ENCODE measurements at places on chromosomes 11 and 22.

- DNase-seq = no peak
- peaks cover 17% of the 10 kb centered on the region for H3K27me3 ChIP-seq
- peak within 1 kb of the TSS; percentile 86 for H3K27ac ChIP-seq
- no peaks in the 10 kb centered on the region for H3K4me1 ChIP-seq
- H3K36me3 ChIP-seq = no peaks in the 10 kb centered on the region
These were observed at the start of gene SHANK3 for GRCh38 chr22:50672471-50673230. Gene SHANK3 (plus strand): TSS chr22:50672823.

DNA sequence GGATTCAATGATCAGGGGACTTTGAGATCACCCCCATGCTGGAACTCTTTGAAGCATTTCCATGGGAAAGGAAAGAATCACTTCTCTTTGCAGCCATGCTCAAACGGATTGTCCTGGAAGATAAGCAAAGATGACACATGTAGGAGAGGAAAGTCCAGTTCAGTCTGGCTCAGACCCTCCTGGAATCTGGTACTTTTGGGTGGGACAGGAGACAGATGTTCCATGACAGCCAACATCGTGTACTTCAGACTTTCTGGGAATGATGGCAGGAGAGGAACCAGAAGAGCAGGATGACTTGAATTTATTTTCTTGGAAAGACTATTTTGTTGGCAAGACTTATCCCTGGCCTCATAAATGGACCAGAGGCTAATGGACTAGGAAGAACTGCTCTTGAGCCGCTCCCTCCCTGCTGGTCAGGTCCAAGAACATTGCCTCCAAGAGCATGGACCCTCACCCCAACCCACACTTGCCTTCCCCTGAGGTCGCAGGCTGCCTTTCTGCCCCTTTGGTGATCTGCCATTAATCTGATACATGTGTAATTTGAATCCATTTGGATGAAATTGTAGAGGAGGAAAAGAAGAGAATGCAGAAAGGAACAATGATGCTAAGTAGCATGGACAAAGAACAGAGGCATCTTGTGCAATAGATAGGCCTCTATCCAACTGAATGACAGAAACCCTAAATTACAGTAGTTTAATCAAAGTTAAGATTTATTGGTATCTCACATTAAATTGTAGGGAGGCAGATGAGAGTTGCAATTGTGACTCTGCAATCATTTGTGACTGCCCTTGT is 201.0 kb downstream of the SNX19 start:
- no peaks in the 10 kb centered on the region for H3K4me1 ChIP-seq
- H3K36me3 ChIP-seq = no peaks in the 10 kb centered on the region
- H3K27ac ChIP-seq = no peak overlapping the region
- no peak for DNase-seq

DNA sequence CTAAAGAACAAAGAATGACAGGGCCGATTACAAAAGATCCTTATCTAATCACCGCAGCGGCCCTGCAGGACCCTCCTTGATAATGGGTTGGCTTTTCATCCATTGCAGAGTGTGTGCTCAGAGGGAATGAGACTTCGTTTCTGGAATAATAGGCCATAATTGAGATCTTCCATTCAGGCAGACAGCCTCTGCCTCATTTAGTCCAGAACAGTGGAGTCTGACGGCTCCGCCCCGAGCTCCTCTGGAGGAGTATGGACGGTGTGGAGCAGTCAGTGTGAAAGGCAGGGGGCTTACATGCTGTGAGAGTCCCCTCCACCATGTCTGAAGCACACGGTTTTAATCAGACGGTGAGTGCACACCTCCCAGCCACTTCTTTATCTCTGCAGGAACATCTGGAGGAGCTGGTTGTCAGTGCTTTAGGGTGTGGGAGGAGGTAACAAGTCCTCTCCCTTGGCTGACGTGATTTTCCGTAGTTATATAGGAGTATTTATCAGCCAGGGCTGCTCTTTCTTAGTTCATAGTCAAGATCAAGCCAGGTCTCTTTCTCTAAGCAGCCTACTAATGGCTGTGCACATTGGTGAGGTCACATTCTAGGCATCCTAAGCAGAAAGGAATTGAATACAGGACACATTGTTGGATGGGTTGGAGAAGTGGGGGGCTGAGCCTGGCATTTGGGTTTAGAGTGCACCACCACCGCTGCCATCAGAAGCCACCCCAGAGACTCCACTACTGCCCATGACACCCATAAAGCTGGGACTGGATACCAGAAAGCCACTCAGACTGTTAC is 1477.9 kb downstream of the TBC1D22A start:
- no peak overlapping the region for H3K4me3 ChIP-seq
- H3K4me1 ChIP-seq = no peaks in the 10 kb centered on the region
- no peaks in the 10 kb centered on the region for H3K36me3 ChIP-seq
- H3K27ac ChIP-seq = no peak overlapping the region
- no peaks in the 10 kb centered on the region for H3K27me3 ChIP-seq

DNA sequence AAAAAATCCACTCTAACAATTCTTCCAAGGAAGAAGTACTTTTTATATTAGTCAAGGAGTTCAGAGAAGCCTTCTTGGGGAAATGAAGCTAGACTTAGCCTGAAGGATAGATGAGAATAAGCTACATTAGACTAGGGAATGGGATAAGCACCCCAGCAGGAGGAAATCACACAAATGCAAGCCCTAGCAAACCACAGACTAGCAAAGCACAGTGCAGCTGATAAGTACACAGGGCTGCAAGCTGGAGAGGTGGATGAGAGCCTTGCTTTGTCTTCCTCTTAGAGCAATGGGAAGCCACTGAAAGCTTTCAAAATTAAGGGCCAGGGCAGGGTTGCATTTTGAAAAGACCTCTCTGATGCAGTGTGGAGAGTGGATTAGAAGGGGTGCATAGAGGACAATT is 946.2 kb downstream of the LRRC4C start:
- H3K27ac ChIP-seq = no peak overlapping the region
- no peak overlapping the region for H3K4me3 ChIP-seq
- no peaks in the 10 kb centered on the region for H3K27me3 ChIP-seq
- no peak for DNase-seq
- H3K36me3 ChIP-seq = no peaks in the 10 kb centered on the region

- no peaks in the 10 kb centered on the region for H3K27me3 ChIP-seq
- no peak overlapping the region for H3K27ac ChIP-seq
- H3K36me3 ChIP-seq = no peaks in the 10 kb centered on the region
- H3K4me1 ChIP-seq = no peaks in the 10 kb centered on the region
These were observed 21.9 kb downstream of the CASP12 start for GRCh38 chr11:104876324-104876723.

- DNase-seq = peak; percentile 69
- peak within 1 kb of the TSS; percentile 70 for H3K4me3 ChIP-seq
- H3K27me3 ChIP-seq = no peaks in the 10 kb centered on the region
- H3K4me1 ChIP-seq = peaks cover 15% of the 10 kb centered on the region
- no peaks in the 10 kb centered on the region for H3K36me3 ChIP-seq
These were observed at the start of gene TRIM22 for GRCh38 chr11:5689551-5689983. Gene TRIM22 (plus strand): TSS chr11:5689790. CDS start chr11:5696233, 6,443 bp downstream.

DNA sequence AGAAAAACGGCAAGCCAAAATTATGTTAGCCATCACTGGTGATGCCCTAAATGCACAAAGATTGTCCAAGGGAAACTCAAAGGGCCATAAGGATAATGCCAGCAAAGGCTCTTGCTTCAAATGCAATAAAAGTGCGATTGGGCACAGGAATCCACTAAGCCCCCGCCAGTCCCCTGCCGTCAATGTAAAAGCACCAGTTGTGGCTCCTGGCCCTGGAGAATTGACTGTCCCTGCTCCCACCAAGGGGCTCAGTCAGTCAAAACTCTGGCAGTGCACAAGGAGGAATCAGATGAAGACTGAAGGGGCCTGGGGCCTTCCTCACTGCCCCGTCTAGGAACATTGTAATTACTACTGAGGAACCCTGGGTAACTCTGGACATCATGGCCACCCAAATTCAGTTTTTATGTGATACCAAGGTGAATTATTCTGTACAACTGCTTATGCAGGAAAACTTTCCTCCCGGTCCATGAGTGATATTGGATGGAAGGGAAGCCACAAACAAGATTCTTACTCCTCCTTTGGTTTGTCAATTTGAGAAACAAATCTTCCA is 85.6 kb downstream of the PIWIL4 start:
- no peaks in the 10 kb centered on the region for H3K36me3 ChIP-seq
- H3K4me3 ChIP-seq = no peak overlapping the region
- peaks cover 7% of the 10 kb centered on the region for H3K4me1 ChIP-seq
- no peak overlapping the region for H3K27ac ChIP-seq
- no peak for DNase-seq
- no peaks in the 10 kb centered on the region for H3K27me3 ChIP-seq

DNA sequence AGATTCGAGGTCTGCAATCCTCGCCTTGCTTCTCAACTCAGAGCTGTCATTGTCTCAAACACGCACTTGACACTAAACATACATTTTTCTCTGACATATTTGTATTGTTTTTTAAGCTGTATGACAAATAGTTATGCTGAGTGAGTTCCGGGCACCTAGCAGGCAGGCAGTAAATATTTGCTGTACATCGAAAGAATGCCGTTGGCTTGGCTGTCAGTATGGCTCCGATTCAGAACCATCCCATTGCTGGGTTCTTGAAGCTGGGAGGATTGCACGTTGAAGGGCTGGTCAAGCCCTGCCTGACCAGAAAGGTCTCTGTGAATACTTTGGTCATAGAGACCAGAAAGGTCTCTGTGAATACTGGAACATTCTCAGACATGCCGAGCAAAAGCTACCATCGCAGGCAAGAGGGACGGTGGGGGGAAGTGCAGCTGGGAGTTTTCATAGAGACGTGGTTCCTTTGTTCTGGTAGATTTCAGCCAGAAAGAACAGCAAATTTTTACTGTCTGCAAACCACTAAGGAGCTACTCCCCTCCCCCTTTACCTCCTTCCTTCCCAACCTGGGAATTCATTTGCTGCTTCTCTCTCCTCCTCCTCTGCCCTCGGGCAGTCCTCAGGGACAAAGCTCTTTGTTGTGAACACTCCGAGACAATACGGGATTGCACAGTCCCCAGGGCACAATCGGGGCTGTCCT is 202.2 kb upstream of the SORL1-AS1 start:
- peaks cover 9% of the 10 kb centered on the region for H3K4me1 ChIP-seq
- peak overlapping the region; percentile 59 for H3K4me3 ChIP-seq
- H3K36me3 ChIP-seq = no peaks in the 10 kb centered on the region
- H3K27me3 ChIP-seq = no peaks in the 10 kb centered on the region
- DNase-seq = no peak

- H3K4me3 ChIP-seq = no peak overlapping the region
- no peak for DNase-seq
- no peaks in the 10 kb centered on the region for H3K27me3 ChIP-seq
- no peaks in the 10 kb centered on the region for H3K36me3 ChIP-seq
- H3K27ac ChIP-seq = no peak overlapping the region
These were observed 36.1 kb downstream of the NEU3 start for GRCh38 chr11:75024764-75025211.

DNA sequence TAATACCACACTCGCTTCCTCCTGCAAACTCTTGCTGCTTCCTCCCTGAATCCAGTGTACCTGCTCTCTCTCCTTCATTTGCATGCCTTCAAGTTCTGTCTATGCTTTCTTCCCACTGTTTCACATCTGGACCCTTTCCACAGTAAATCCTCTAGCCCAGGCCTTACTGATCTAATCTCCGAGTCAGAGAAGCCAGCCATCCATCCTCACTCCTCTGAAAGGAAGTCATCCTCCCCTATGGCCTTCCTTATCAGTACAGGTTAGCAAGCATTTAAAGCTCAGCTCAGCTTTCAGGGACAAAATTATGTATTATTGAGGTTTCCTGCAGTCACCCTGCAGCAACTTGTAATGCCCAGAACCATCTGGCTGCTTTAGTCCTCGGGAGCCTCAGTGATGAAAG is 116.1 kb downstream of the GALNT18 start:
- H3K4me3 ChIP-seq = no peak overlapping the region
- no peak overlapping the region for H3K27ac ChIP-seq
- no peaks in the 10 kb centered on the region for H3K36me3 ChIP-seq
- no peaks in the 10 kb centered on the region for H3K27me3 ChIP-seq
- H3K4me1 ChIP-seq = peaks cover 21% of the 10 kb centered on the region

GRCh38 chr11:99419991-99420390 is 399.2 kb downstream of the CNTN5 start:
- no peak overlapping the region for H3K4me3 ChIP-seq
- H3K27ac ChIP-seq = no peak overlapping the region
- no peaks in the 10 kb centered on the region for H3K27me3 ChIP-seq
- no peak for DNase-seq
- no peaks in the 10 kb centered on the region for H3K4me1 ChIP-seq

- no peaks in the 10 kb centered on the region for H3K4me1 ChIP-seq
- no peaks in the 10 kb centered on the region for H3K27me3 ChIP-seq
- H3K36me3 ChIP-seq = no peaks in the 10 kb centered on the region
- no peak overlapping the region for H3K4me3 ChIP-seq
These were observed 44.8 kb downstream of the SLN start for GRCh38 chr11:107666911-107667613.

- peaks cover 4% of the 10 kb centered on the region for H3K36me3 ChIP-seq
- peak; percentile 83 for DNase-seq
- peak overlapping the region; percentile 79 for H3K27ac ChIP-seq
- no peaks in the 10 kb centered on the region for H3K27me3 ChIP-seq
These were observed 375 bp downstream of the SLC25A1 start for GRCh38 chr22:19178065-19178656.

- no peak for DNase-seq
- no peaks in the 10 kb centered on the region for H3K4me1 ChIP-seq
- H3K4me3 ChIP-seq = no peak overlapping the region
- no peaks in the 10 kb centered on the region for H3K27me3 ChIP-seq
- H3K36me3 ChIP-seq = peaks cover 28% of the 10 kb centered on the region
- H3K27ac ChIP-seq = no peak overlapping the region
These were observed 25.3 kb upstream of the CRYBB3 start for GRCh38 chr22:25174156-25174887.

GRCh38 chr11:109854731-109855130 is 238.5 kb upstream of the ZC3H12C start:
- no peak overlapping the region for H3K27ac ChIP-seq
- DNase-seq = no peak
- H3K4me1 ChIP-seq = no peaks in the 10 kb centered on the region
- no peaks in the 10 kb centered on the region for H3K27me3 ChIP-seq
- H3K4me3 ChIP-seq = no peak overlapping the region

DNA sequence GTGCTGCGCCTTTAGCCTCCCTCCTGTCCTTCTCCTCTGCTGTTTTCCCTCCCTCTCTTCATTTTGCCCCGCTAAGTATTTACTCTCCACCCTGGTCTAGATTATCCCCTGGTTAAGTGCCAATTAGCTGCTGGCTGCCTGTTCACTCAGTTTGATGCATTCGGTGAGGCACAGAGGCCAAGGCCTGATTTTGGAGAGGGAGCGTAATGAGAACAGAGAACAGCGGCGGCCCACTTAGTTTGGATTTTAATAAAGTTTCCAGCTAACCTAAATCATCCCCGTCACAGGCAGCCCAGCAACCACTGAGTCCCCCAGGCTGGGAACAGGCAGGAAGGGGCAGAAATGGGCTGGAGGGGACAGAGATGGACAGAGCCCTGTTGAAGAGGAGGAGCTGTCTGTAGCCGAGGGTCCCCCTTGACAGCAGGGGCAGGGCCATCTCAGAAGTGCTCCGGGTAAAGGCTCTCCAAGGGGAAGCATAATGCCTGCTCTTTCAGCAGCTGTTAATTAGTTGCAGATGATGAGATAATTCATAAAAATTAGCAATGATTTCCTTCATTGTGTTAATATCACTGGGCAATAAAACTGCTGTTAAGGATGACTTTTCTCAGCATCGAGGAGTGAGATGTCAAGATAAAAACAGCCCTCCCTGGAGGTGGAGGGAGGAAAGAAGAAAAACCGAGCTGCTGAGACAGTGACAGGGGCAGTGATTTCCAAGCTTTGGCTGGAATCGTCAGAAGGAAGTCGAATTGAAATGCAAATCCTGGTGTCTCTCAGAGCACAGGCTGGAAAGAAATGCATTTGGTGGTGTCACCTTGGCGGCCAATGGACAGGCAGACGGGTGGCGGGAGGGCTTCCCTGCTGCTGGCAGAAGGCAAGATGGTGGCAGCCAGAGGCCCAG is 170.1 kb downstream of the GRIK4 start:
- H3K27me3 ChIP-seq = peaks cover 18% of the 10 kb centered on the region
- H3K27ac ChIP-seq = no peak overlapping the region
- H3K36me3 ChIP-seq = no peaks in the 10 kb centered on the region
